A549 (cell line): ENCODE measurements at places on chromosomes 2 and 18.
A peak's percentile ranks its signal among the peaks of the same experiment; 100 is the strongest.

- peak; percentile 98 for DNase-seq
These were observed 42.3 kb downstream of the SLC4A1AP start for GRCh38 chr2:27705851-27706622.

DNA sequence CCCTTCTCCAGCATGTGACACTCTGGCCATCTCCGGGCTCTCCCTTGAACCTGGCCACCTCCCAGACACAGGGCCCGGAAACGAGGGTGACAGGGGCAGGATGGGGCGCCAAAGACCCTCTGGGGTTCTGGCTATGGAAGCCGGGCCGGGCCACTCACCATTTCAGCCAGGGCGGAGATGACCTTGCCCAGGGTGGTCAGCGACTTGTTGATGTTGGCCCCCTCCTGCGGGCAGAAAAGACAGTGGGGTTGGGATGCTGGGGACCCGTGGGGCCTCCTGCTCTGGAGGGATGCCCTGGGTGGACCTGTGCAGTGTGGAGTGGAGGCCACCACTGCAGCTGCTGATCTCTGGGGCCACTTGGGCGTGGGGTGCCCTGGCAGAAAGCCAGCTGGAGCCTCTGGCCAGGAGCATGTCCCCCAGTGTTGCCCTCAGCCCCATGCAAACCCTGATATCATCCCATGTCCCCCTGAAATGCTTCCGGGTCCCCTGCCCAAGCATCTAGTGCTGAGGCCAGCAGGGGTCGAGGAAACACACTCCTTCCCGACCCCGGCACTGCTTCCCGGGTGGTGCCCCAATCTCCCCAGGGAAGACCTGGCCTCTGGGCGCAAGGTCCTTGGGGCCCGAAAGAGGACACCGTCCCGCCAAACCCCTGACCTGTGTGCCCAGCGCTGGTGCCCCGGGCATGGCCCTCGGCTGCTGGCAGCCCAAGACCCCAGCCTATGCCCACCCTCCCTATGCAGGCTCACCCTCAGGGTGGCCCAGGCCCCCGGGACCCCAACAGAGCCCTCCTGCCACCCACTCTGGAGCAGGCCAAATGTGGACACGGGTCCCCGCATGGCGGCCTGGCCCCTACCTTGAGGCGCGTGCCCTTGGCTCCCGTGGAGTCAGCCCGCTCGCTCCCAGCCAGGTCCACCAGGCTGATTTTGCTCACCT lies 36.9 kb downstream of the KIF1A start:
- no peak for DNase-seq

DNA sequence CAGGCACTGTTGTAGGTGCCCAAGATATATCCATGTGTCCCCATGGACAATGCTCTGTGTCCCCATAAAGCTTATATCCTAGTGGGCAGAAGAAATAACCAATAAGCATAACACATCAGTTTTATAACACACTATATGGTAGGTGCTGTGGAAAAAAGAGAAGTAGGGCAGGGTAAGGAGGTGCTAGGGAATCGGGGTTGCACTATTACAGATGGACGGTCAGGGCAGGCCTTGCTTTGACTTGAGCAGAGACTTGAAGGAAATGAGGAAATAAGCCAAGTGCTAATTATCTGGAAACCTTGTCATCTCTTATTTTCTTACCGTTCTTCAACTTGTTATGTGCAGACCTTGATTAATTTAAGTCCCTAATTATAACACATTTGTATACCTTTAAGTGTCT lies 82.0 kb downstream of the PHLPP1 start:
- DNase-seq: no peak

GRCh38 chr2:120346026-120346666 lies at the start of gene INHBB:
TSS of gene INHBB (plus strand) at chr2:120346136. CDS start at chr2:120346189, 53 bp downstream.
- no peak for DNase-seq

- DNase-seq: peak; percentile 49
These were observed 25.3 kb upstream of the ANXA4 start for GRCh38 chr2:69716555-69717120.

- DNase-seq: peak; percentile 40
These were observed 5.6 kb downstream of the RPL31 start for GRCh38 chr2:101007415-101008345.

DNA sequence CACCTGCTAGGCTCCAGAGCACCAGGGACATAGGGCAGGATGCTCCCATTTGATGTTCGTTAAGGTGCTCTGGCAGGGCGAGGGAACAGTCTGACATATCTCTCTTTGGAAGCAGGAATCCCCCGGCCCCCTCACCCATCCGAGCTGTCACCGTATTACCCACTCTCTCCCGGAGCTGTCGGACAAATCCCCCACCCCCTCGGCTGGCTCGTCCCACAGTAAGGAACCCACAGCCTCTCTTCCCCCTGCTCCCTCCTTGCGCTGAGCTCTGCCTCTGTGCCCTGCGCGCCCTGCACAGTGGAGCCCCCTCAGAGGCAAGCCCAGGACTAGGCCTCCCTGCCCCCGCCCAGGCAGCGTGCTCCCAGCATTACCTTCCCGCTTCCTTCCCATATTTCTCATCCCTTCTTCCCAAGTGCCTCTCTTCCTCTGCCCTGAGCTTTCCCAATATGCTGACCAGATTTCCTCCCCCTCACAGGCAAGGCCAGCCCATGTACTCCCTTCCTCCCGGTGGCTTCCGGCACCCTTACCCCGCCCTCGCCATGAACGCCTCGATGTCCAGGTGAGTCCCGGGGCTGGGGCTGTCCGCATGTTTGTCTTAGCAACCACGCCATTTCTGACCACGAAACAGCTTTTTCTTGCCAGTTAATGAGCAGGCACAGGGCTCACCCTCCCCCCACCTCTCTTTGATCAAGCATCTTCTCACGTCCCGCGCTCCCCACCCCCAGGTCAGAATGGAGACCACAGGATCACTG lies 23.8 kb downstream of the TGOLN2 start:
- DNase-seq: no peak

- DNase-seq: no peak
These were observed 296.9 kb downstream of the KCNJ3 start for GRCh38 chr2:154995361-154995760.

- DNase-seq: no peak
These were observed 25.1 kb downstream of the DNPEP start for GRCh38 chr2:219362524-219363164.

DNA sequence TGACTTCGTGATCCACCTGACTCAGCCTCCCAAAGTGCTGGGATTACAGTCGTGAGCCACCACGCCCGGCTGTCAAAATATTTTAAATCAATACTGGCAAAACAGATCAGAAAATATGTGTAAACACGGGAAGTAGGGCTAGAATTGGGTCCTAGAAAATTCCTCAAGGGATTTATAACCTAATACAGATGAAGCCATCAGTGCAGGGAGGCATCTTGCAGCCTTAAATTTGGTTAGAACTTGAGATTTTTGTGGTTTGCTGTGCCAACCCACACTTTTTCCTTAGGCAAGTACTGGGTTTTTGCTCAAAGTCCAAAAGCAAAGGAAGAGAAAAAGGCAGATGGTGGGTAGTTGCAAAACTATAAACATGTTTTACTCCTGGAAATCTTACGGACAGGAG lies 33.7 kb upstream of the NFE2L2 start:
- no peak for DNase-seq

- no peak for DNase-seq
These were observed 1.9 kb upstream of the ABHD3 start for GRCh38 chr18:21706386-21706865.

- DNase-seq: no peak
These were observed 314.5 kb upstream of the MMADHC start for GRCh38 chr2:149902081-149902480.

DNA sequence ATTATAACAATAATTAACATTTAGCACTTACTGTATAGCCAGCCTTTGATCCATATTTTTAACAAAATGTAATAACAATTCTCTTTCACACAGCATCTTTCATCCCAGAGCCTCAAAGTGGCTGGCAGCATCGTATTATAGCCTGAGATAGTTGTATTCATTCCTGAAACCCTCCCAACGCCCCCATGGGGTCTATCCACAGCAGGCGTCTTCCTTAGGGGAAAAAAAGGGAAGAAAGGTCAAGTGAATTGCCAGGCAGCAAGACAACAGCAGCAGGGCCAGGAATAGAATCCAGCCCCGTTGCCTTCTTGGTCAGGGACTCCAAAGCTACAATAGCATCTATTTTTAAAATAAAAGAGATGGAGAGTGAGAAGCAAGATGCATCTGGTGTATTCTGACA lies 424.4 kb upstream of the ID2 start:
- DNase-seq: no peak

DNA sequence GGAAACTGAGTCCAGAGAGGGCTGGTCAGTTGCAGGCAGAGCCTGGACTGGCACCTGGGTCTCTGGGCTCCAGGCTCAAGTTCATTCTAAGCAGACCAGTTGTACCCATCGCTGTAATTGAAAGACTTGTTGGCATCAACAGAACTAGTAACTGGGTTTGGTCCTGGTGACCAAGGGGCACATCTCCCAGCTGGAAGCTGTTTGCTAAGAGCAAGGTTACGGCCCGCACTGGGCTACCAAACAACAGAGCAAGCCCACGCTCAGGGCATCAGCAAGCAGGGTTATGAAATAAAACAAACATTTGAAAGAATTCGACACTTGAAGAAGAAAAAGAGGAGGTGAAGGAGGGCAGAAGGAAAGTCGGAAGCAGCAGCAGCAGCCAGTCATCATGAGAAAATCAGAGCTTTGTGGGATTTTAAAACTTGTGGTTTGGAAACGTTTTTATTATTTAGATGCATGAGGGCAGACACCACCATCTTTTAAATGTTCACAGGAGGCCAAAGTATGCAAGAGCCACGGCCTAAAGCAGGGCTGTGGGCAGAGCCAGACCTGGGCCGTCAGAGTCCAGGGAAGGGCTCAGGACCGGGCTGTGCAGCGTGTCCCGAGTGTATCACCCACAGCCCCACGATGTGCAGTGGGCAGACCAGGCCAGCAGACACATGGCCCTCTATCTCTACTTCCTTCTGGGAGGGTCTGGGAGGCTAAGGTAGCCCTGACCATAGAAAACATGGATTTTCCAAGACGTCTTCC lies 220.3 kb downstream of the BCL2 start:
- no peak for DNase-seq

DNA sequence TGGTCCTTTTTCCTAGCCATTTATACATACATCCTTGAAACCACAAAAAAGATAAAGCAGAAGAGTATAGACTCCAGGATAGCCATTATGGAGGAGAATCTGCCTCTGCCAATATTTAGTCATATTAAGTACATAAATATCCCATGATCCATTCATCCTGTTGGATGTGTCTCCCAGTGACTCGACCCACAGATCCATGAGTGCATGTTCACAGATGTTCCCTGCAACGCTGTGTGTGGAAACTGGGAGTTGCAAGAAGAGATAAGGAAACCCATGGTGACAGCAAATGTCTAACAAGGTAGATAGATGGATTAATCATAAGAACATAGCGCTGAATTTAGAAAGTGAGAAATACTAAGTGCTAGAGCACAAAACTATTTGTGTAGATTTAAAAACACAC lies 34.5 kb downstream of the STK39 start:
- no peak for DNase-seq

GRCh38 chr2:10541081-10541480 lies 93.0 kb upstream of the ODC1 start:
- DNase-seq: no peak
